Inflammatory macrophage treated with lipopolysaccharide for 1 hour (primary cell): ENCODE measurements at places on chromosomes 3 and 15.

DNA sequence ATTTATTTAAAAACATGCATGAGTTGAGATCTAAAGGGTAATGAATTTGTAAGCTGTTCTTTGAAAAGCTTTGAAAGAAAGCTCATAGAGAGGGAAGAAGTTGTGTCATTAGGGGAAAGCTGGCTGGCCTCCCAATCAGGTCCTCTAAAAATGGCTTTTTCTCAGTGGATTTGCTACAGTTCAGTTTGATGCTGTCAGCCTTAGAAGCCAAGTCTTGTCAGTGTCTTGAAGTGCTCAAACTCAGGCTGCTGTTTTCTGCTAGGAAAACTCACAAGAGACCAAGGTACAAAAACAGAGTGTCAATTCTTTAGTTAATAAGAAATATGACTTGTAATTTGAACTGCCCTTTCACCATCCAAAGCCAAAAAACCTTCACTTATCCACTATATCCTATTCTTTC is 243.8 kb downstream of the OTOL1 start:
- no peak for DNase-seq

- no peak for DNase-seq
Measured at GRCh38 chr3:122907471-122907870, 112.6 kb downstream of the SLC49A4 start.

GRCh38 chr3:14822670-14823390 is 4.1 kb downstream of the FGD5 start:
- peak; percentile 47 for DNase-seq

- no peak for DNase-seq
Measured at GRCh38 chr3:166897811-166898210, 482.3 kb downstream of the ZBBX start.

- peak; percentile 48 for DNase-seq
Measured at GRCh38 chr3:71006810-71007785, 576.4 kb downstream of the FOXP1 start.

DNA sequence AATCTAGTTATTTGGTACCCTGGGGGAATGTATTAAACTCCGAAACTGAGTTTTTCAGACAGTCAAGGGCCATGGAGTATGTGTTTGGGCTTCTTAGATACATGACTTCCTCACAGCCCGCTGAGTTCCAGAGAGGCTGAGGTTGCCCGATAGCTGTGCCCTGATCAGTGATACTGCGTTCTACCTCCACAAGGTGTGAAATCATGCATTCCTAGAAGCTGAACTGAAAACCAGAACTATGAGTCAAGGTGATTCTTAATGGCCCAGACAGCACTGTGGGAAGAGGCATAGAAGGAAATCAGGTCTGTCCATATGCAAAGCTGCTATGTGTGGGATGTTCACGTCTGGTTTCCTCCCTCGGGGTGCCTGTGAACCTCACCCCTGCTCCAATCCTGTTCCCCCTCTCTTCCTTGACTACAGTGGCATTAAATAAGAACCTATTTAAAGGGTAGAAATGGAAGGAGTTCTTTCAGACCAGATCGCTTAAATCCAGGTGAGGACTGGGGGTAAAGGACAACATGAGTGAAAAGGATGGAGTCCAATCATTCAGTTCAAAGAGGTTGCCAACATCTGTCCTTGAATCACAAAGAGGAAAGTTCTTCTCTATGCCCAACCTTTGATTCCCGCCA is 74.3 kb downstream of the MYO1E start:
- peak; percentile 48 for DNase-seq

DNA sequence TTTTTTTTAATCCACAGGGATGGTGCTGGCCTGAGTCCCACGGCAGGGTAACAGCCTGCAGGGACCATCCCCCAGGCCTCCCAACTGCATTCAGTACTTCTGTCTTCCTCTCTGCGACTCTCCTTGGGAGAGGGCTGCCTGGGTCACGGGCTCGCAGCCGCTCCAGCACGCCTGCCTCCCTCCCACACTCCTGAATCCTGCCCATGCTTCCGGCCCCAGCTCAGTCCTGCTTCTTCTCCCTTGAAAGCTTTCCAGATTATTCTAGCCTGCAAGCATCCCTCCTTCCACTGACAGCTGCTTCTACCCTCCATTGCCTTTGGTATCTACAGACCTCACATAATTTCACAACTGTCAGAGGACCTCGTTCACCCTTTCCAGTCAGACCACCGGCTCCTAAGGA is 32.4 kb downstream of the MEGF11 start:
- DNase-seq = no peak

- DNase-seq = no peak
Measured at GRCh38 chr3:24110051-24110450, 165.0 kb downstream of the NR1D2 start.

DNA sequence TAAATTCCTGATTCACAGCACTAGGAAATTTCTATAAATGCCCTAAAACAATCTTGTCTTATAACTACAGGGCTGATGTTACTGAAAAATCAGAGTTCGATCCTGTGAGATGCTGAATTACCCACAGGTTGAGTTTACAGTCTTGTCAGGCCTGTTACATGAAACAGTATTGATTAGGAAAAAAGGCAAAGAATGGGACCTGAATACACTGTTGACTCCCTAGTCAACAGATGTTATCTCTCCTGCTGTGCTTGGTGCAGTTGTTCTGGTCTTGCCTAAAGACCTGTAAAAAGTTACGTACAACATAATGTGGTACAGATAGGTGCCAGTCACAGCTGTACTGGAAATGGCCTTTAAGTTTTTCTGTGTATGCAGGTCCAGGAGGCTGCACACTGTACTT is 91.4 kb upstream of the ASB14 start:
- no peak for DNase-seq

DNA sequence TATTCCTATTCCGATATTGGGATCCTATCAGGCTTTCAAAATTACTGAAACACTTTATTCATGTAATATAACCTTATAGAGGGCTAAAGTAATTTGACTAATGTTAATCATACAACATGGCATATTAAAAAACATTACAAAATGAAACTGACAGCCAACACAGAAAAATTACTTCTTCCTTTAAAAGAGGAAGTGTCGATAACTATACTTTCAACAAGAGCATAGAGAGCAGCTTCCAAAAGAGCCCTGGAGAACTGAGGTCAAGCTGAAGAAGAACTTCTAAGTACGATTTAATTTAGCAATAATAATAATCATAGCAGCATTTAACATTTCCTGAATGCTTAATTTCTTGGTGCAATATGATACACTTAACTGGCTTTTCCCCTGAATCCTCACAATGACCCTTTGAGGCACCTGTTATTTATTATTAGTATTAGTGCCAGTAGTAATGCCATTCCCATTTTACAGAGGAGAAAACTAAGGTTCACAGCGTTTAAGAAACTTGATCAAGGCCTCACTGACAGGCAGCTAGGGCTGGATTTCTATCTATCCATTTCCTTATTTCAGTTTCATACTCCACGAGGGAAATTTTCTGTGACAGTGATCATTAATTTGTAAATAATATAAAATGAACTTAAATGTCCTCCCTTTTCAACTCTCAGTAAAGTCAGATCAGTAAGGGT is 181.6 kb downstream of the CFAP20DC start:
- DNase-seq = peak; percentile 35

GRCh38 chr15:72758182-72758581 is 25.4 kb downstream of the ADPGK start:
- DNase-seq = no peak

DNA sequence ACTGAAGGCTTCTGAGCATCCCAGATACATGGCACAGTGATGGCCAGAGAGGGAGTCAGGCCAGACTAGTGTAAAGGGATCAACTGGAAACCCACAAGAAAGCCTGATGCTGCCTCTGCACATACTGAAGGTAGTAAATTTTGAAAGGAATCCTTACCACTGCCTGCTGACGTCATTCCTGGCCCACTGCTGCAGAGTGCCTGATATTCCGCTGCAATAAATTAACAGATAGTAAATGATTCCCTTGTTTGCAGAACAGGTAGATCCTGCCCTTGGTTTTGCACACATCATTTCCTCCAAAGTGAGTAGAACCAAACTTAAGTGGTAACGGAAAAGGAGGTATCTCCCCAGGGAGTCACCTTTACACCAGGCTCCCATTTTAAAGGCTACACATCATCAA is 146.7 kb downstream of the FBN1 start:
- no peak for DNase-seq

DNA sequence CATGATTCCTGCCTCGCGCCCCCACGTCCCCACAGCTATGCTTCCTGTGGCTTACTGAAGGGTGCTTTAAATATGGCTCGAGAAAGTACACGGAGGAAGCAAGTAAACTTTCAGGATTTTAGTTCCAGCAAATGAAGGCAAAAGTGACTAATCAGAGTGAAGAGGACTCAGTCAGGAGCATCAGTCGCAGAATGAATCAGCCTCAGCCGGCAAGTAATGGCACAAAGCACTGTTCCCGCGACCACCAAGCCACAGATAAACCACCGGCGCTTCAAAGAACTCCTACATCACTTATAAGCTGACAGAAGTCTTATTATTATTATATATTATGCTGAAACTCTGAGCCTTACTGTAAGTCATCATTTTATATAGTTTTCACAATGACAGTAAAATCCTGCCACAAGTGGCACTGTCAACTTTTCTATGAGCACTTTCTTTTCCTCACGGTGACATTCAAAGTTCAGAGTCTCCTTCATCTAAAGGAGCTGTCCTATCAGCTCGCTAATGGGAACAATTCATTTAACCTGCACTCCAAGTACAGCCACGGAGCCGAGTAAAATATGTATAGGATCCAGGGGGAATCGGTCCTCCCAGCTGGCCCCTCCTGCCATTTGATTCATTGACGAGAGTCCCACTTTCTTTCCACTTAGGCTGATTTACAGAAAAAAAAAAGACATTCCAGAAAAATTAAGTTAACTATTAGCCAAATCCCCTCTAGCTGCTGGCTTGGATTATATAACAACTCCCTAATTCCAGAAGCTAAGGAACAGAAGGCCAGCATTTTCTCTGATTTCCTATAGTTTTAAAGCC is 217.0 kb upstream of the ICE2 start:
- no peak for DNase-seq

DNA sequence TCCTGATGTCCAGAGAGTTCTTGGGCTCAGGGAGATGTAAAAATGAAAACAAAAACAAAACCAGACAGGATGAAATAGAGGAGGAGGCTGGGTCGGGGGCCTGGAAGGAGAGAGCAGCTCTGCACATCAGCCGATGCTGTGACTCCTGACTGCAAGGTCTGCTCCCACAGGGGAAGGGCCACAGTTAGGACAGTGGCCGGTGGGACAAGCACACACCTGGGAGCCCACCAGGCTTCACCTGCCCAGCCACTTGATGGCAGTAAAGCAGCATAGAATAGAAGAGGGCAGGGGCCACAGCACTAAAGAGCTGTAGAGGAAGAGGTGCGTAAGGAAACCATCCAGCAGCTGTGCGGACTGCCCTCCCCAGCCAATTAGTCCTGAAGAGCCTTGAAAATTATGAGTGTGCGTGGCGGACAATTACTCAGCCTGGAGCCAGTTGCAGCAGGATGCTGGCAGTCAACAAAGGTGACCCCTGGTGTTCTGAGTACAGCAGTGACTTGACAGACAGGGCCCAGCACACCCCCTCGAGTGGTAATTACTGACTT is 29.8 kb downstream of the ALS2CL start:
- no peak for DNase-seq

- no peak for DNase-seq
Measured at GRCh38 chr3:45953536-45953935, 10.3 kb downstream of the CXCR6 start.

- peak; percentile 76 for DNase-seq
Measured at GRCh38 chr3:24237971-24238706, 256.5 kb downstream of the THRB start.

GRCh38 chr3:9113040-9113439 is 136.4 kb downstream of the SRGAP3 start:
- DNase-seq = no peak

GRCh38 chr3:66450390-66451022 is 50.3 kb downstream of the LRIG1 start:
- no peak for DNase-seq

- no peak for DNase-seq
Measured at GRCh38 chr3:5275529-5275928, 88.0 kb downstream of the EDEM1 start.

DNA sequence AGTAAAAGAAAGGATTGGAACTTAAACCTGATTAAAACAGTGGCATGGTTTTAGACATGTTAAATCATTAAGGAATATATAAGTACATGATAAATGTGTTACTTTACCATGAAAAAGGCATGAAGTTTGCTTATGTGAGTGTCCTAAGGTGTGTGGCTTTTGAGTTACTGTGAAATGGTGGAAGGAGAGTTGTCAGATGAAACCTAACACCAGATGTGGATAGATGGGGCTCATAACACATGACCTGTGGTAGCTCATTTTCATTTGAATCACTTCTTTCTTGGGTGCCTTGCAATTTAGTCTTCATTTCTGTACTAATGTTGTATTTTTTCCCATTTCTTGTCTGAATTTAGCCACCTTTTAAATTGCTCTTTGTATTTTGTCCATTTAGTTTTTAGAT is 13.0 kb downstream of the MEF2A start:
- DNase-seq = no peak

- no peak for DNase-seq
Measured at GRCh38 chr3:116145613-116146012, 299.7 kb downstream of the LSAMP start.

DNA sequence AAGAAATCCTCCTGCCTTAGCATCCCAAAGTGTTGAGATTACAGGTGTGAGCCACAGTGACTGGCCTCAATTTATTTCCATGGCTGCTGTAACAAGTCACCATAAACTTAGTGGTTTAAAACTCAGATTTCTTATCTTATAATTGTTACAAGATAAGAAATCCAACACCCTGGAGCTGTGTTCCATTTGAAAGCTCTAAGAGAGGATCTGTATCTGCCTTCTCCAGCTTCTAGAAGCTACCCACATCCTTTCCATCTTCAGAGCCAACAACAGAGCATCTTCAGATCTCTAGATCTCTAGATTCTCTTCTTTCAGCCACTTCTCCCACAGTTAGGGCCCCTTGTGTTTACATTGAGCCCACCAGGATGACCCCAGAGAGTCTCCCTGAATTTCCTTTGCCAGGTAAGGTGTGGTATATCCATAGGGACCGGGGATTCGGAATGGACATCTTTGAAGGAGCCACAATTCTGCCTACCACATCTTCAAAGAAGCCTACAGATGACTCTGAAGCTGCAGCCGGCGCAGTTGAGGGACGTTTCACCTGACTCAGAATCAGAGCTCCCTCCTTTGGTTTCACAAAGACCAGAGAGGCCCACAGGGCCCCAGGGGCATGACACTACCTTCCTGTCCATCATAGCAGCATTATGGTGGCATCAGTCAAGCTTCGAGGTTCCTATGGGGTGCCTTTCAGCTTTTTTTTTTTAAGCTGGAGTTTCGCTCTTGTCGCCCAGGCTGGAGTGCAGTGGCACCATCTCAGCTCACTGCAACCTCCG is 87.0 kb upstream of the IGF1R start:
- no peak for DNase-seq

- DNase-seq = no peak
Measured at GRCh38 chr15:79479616-79480015, 47.5 kb downstream of the MINAR1 start.

DNA sequence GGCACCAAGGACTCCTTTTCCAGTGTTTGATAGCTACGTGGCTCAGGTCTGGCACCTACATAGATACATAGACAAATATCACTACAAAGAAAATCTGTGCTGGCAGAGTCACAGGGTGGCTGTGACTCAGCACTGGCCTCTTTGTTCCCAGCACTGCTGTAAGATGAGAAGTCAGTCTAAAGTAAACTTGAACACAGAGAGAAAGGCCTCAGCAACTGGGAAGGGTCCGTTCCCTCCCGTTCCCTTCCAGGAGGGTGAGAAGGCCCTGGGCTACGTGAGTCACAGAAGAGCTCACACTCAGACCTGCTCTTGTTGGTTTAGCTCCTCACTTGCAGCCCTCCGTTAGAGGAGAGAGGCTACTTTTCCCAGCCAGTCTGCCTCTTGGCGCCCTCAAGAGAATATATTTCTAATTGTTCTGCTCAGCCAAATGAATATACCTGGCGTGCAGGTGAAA is 23.1 kb downstream of the ANXA2 start:
- DNase-seq = no peak

- DNase-seq = no peak
Measured at GRCh38 chr3:114566767-114567166, 272.9 kb downstream of the TIGIT start.
